Immature natural killer cell (primary cell): ENCODE measurements at places on chromosomes 2 and 18.

- no peak for DNase-seq
These were observed 1.7 kb downstream of the SCN2A start for GRCh38 chr2:165240916-165241315.

- no peak for DNase-seq
These were observed 289.6 kb downstream of the SOCS6 start for GRCh38 chr18:70578480-70578879.

- no peak for DNase-seq
These were observed 829 bp upstream of the KIAA2012 start for GRCh38 chr2:202072226-202072625.

DNA sequence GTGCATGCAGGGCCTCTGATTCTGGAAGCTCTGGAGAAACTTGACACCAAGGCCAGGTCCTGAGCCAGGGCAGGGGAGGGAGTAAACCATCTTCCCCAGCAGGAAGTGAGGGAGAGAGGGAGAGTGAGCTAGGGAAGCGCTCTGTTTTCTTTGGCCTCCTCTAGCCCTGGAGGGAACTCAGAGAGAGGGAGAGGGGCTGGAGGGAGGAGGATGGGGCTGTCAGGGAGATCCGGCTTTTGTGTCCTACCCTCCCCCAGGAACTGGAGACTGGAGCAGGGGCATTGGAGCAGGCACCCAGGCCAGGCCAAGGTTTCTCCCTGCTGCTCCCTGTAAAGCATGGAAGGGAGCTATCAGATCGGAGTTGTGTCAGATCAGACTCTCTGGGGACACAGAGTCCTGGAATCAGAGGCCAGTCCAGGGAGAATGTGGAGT, 22.7 kb upstream of the PKDCC start:
- DNase-seq, result no peak

DNA sequence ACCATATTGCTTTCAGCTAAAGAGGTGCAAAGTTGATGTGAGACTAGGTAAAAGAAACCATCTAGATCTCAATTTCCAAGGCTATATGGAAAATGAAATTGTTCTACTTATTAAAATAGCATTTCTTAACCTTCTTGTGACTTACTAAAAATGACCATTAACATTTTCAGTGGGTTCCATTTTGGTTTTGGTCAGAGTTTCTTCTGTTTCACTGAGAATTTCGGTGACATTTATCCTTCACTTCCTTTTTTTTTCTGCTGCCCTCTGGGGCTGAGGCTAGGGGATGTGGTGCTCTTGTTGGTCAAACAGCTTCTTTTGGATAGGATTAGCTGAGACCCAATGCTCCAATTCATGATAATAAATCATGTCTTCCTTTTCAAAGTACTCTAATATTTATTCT, 44.3 kb upstream of the REL start:
- no peak for DNase-seq

DNA sequence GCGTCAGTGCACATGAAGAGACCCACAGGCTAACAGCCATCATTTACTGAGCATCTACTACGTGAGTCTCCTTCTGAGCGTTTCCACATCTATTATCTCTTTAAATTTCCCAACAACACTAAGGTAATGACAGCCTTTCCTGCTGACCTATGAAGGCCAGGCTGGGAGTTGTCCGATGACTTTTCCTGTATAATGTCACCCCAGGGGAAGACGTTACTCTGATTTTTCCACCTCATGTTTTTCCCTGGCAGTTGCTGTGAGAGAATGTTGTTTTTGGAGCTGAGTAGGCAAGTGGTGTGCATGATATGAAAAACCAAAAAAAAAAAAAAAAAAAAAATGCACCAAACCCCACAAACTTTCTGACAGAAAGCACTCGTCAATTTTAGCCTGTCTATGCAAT, 207.6 kb downstream of the SLC8A1 start:
- no peak for DNase-seq

DNA sequence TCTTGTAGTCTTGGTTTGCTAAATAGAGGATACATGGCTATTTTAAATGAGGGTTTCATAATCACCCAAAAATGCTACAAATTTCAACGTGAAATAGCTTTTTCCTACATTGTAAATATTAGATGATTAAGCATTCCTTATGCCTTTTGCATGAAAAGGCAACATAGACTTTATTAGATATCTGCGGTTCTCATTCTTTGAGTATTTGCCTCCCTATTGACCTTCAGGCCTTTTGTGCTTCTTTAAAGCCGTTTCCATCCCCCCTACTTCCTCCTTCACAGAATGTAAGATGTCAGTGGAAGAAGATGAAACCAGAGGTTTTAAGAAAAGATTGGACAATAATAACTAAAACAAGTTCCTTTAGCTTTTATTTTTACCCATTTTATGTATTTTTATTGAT, 144.1 kb downstream of the UBE2E3 start:
- DNase-seq, result peak; percentile 42

DNA sequence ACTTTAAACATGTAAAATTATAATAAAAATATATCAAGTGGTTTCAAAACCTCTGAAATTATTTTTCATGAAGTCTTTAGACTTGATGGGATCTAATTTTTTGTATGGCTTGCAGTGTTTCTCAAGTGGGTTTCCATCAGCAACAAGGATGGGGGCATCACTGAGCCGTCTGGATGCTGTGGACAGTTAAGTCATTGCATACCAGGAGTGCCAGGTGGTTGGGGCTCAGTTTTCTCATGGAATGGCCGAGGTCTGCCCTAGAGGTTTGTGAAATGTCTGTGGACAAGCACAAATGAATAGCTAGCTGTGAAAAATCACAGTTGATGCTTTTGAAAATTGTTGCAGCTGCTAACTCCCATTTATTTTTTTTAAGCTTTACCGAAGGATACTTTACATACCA, 1.7 kb downstream of the PRELID3A start:
- no peak for DNase-seq

DNA sequence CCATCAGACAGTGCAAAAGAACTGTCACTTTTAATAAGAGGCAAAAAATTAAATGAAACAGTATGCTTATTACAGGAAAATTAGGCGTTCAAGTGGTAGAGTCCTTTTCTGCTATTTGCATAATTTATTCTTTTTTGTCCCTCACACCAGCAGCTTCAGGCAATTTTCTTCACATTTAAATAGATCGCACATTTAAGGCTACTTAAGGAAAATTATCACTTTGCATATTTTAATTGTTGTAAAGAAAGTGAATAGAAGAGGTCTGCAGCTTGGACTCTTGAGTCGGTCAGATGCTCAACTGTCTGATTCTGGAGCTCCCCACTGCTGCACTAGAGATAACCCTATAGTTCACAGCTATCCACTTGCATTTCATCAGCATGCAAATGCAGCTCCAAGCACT, 141.3 kb downstream of the FIGN start:
- no peak for DNase-seq

- no peak for DNase-seq
These were observed 1342.7 kb upstream of the PIK3C3 start for GRCh38 chr18:40612356-40612755.

DNA sequence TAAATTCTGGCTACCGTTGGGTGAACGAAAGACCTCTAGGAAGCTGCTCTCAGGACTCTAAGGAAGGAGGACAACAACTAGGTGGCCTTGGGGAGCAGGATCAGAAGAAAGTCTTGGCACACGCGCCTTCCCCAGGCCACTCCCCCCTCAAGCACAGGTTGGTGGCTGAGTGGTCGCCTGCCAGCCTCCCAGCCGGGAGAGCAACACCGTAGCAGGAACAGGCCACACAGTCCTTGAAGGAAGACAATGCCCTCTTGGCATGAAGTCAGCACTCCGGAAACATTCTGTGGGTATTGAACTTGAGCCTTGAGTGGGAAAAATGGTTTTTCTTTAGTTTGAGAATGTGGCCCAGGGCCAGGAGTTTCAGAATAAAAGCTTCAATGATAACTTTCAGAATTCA, 87.4 kb upstream of the AGAP1 start:
- DNase-seq, result no peak

GRCh38 chr2:8684540-8684877, 2.7 kb downstream of the ID2 start:
- DNase-seq, result peak; percentile 30

- no peak for DNase-seq
These were observed 273.2 kb downstream of the BCL2 start for GRCh38 chr18:63046375-63046774.

DNA sequence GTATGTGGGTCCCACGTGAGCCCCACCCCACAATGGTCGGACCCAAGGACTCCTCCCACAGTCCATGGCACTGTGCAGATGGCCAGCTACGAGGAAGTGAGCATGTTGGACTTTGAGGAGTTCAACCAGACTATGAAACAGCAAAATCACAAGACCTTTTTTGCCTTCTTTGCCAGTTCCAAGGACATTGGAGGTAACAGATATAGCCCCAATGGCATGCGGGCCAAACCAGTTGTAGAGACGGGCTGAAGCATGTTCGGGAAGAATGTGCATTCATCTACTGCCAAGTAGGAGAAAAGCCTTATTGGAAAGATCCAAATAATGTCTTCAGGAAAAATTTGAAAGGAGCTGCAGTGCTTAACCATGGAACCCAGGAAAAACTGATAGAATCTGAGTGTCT, 12.6 kb downstream of the DNER start:
- no peak for DNase-seq

GRCh38 chr2:134491022-134491421, 227.8 kb downstream of the TMEM163 start:
- no peak for DNase-seq
